ENCODE measurements at places on chromosomes 6 and 20. TPM values are rescaled to one million over a fixed set of nuclear protein-coding genes. Genes with fewer than 3 reads are reported as not detected.

JAG1 gene
- 34.7 TPM for total RNA-seq

GJA1 gene
- total RNA-seq: 57.9 TPM

ORC3 gene
- total RNA-seq: 18.2 TPM

ALDH8A1 gene
- 0.97 TPM for total RNA-seq

PTCRA gene
- not detected for total RNA-seq

LRRC73 gene
- 4.8 TPM for total RNA-seq

TRIM10 gene
- not detected for total RNA-seq

DNA sequence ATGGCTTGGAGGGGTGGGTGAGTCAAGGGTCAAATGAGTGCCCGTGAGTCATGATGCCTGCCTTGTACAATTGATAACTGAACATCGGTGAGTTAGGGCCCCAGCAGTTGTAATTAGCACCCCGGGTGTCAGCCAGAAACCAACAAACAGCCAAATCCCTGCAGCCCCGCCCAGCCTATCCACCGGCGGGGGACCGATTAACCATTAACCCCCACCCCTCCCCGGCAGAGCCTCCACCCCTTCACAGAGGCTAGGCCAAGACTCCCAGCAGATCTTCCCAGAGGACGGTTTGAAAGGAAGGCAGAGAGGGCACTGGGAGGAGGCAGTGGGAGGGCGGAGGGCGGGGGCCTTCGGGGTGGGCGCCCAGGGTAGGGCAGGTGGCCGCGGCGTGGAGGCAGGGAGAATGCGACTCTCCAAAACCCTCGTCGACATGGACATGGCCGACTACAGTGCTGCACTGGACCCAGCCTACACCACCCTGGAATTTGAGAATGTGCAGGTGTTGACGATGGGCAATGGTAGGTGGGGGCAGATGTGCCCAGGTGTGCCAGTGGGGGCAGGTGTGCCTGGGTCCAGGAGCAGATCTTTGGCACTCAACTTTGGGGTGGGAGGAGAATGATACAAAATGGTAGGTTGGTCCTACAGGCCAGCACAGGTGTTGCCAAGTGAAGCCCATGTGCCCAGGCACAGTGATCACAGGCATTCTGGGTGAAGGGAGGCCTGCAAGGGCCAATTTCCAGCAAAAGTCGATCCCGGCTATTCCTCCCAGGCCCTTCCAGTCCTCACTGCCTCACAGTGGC is 45.7 kb downstream of the HNF4A start:
- no peaks in the 10 kb centered on the region for H3K27me3 ChIP-seq
- no peak for DNase-seq
- no peaks in the 10 kb centered on the region for H3K4me1 ChIP-seq

- H3K4me1 ChIP-seq: peaks cover 13% of the 10 kb centered on the region
- H3K4me3 ChIP-seq: no peak overlapping the region
- no peaks in the 10 kb centered on the region for H3K36me3 ChIP-seq
- no peaks in the 10 kb centered on the region for H3K27me3 ChIP-seq
- no peak for DNase-seq
These were observed 5.4 kb downstream of the TRIM26 start for GRCh38 chr6:30207619-30208295.

DNA sequence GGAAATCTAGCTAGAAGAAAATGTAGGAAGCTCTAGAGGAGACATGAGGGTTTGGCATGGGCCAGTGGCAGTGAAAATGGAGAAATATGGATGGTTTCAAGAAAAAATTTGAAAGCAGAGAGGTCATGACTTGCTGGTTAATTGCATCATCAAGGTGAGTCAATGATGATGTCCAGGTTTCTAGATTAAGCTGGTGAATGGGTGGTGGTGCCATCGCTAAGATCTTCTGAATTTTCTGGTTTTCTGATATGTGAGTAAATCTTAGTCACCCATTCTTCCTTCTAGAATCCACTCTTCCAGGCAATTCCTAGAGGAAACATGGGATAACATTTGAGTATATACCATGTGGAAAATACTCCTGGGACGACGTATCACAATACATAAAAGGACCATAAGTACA is 25.0 kb downstream of the SH3BGRL2 start:
- no peaks in the 10 kb centered on the region for H3K4me1 ChIP-seq
- no peak overlapping the region for H3K4me3 ChIP-seq
- H3K36me3 ChIP-seq: no peaks in the 10 kb centered on the region
- no peaks in the 10 kb centered on the region for H3K27me3 ChIP-seq
- H3K27ac ChIP-seq: no peak overlapping the region
- no peak for DNase-seq

- no peak overlapping the region for H3K4me3 ChIP-seq
- no peak overlapping the region for H3K27ac ChIP-seq
- peaks cover 2% of the 10 kb centered on the region for H3K4me1 ChIP-seq
- no peaks in the 10 kb centered on the region for H3K27me3 ChIP-seq
- H3K36me3 ChIP-seq: no peaks in the 10 kb centered on the region
These were observed 140.2 kb downstream of the TMEM200A start for GRCh38 chr6:130505808-130506598.

DNA sequence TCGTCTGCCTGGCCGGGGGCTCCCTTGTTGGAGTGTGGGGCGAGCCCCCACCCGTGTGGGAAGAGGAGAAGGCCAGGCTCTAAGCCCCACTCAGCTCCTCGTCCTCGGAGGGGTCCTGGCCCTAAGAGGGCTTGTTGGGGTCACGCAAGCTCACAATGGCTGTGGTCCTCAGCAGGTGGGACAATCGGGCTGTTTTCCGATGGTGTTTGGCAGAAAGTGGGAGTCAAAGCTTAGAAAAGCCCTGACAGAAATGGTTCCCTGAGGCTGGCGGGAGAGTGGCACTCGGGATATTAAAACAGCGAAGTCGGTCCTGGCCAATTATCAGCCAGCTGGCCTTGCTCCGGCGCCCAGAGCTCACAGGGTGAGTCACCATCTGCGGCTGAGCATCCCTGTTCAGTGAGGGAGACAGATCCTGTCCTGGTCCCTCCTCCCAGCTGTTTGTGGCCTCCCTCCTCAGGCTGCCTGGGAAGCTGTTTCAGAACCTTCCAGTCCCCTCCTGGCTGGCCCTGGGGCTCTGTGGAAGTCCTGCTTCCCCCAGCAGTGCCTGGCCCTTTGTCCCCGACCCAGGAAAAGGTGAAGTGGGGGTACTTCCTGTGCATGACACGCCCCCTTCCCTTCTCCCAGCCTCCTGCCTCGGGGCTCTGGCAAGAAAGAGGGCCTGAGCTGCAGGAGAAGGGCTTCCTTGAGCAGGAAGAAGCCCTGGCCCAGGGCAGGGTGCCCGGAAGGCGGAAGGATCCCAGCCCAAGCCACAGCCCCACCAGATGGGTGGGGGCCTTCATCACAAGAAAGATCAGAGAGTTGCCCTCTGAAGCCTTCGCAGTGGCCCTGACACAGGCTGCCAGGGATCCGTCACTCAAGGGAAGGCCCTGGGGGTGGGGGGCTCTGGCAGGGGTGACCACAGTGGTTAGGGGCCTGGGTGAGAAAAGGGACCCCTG is 53.6 kb upstream of the BHLHE23 start:
- no peak overlapping the region for H3K4me3 ChIP-seq
- H3K27me3 ChIP-seq: no peaks in the 10 kb centered on the region
- H3K36me3 ChIP-seq: no peaks in the 10 kb centered on the region
- H3K27ac ChIP-seq: no peak overlapping the region
- H3K4me1 ChIP-seq: no peaks in the 10 kb centered on the region
- DNase-seq: no peak

GRCh38 chr6:113103634-113104361 is 753.3 kb upstream of the MARCKS start:
- H3K4me3 ChIP-seq: no peak overlapping the region
- no peaks in the 10 kb centered on the region for H3K27me3 ChIP-seq
- peaks cover 1% of the 10 kb centered on the region for H3K4me1 ChIP-seq
- H3K27ac ChIP-seq: no peak overlapping the region

GRCh38 chr6:20246125-20246524 is 33.9 kb upstream of the MBOAT1 start:
- no peaks in the 10 kb centered on the region for H3K36me3 ChIP-seq
- no peaks in the 10 kb centered on the region for H3K27me3 ChIP-seq
- no peak overlapping the region for H3K4me3 ChIP-seq
- DNase-seq: no peak
- H3K27ac ChIP-seq: no peak overlapping the region

- no peaks in the 10 kb centered on the region for H3K36me3 ChIP-seq
- H3K4me1 ChIP-seq: peaks cover 9% of the 10 kb centered on the region
- peak; percentile 71 for DNase-seq
- peak overlapping the region; percentile 72 for H3K4me3 ChIP-seq
- no peaks in the 10 kb centered on the region for H3K27me3 ChIP-seq
These were observed 897 bp downstream of the RANBP9 start for GRCh38 chr6:13710552-13711323.

GRCh38 chr6:99736302-99736701 is 129.7 kb downstream of the PRDM13 start:
- H3K4me1 ChIP-seq: no peaks in the 10 kb centered on the region
- H3K27me3 ChIP-seq: no peaks in the 10 kb centered on the region
- no peaks in the 10 kb centered on the region for H3K36me3 ChIP-seq
- H3K4me3 ChIP-seq: no peak overlapping the region
- DNase-seq: no peak

DNA sequence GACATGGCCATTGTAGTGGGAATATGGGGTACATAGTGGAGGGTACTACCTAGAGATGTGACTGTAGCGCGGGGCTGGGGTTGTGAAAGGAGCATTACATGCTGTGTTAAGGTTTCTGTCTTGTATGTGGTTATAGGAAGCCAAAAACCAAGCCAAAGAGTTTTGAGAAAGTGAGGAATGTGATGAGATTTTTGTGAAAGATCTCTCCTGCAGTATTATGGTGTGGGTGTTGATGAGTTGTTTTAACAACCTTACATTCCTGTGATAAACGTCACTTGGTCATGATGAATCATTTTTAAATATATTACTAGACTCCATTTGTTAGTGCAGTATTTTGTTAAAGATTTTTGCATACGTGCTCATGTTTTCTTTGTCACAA is 48.9 kb downstream of the ZFAND3 start:
- peaks cover 4% of the 10 kb centered on the region for H3K4me1 ChIP-seq
- no peak overlapping the region for H3K27ac ChIP-seq
- H3K27me3 ChIP-seq: no peaks in the 10 kb centered on the region
- DNase-seq: no peak
- H3K4me3 ChIP-seq: no peak overlapping the region

DNA sequence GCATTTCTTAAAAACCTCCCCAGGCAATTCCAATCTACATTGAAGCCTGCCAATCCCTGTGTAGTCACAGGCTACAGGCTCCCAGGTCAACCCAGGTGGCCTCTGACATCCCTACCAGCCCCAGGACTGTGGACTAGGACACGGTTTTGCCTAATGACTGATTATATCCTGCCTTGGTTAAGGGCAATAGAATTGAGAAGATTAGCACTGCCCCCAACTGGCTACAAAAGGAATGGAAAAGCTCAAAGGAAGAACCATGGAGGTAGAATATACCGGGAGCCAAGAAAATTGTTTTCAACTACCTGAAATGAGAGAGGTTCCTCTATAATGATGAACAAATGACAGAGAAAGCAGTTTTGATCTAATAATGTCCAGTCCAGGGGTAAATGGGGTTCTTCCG is 421.1 kb upstream of the AGPAT4 start:
- H3K4me1 ChIP-seq: no peaks in the 10 kb centered on the region
- H3K27me3 ChIP-seq: no peaks in the 10 kb centered on the region
- no peak overlapping the region for H3K27ac ChIP-seq
- DNase-seq: no peak

- DNase-seq: no peak
- no peaks in the 10 kb centered on the region for H3K36me3 ChIP-seq
- no peak overlapping the region for H3K27ac ChIP-seq
- no peak overlapping the region for H3K4me3 ChIP-seq
These were observed 175.5 kb downstream of the BTBD3 start for GRCh38 chr20:12093057-12093796.

DNA sequence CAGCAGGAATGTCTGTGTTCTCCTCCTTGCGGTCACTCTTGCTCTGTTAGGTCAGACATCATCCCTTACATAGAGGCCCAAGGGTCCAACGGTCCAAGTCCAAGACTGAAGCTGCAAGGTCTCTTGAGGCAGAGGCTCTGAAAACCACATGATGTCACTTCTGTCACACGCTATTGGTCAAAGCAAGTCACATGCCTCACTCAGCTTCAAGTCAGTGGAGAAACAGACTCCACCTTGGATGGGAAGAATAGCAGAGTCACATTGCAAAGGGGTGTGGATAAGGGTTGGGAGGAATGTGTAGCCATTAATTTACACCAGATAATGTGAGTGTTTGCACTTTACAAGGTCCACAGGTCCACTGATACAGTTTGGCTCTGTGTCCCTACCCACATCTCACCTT is 17.5 kb downstream of the SLC52A3 start:
- no peak for DNase-seq
- no peak overlapping the region for H3K4me3 ChIP-seq
- H3K27ac ChIP-seq: no peak overlapping the region
- no peaks in the 10 kb centered on the region for H3K4me1 ChIP-seq
- no peaks in the 10 kb centered on the region for H3K27me3 ChIP-seq
- H3K36me3 ChIP-seq: no peaks in the 10 kb centered on the region

DNA sequence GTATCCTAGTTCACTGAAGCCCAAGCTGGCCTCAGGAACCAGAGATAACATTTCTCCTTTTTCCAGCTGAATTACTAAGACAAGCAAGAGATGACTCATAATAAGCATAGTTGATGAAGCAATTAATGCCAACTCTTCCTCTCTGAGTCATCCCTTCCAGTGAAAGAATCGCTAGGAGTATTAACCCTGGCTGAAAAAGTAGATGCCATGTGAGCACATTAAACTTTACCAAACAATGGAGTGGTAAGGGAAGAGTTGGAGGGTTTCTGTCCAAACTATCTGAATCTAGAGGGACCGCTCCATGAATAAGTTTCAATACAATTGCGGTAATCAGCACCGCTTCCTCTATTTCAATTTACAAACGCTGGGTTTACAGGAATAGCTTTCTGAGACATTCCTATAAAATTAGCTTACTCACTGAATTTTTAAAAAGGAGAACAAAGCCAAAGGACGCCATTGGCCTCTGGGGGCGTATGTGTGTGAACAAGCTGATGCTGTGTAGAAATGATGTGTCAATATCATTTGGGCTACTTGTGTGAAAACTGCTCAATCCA is 48.3 kb downstream of the ATXN1 start:
- no peak for DNase-seq
- H3K4me3 ChIP-seq: no peak overlapping the region
- H3K36me3 ChIP-seq: no peaks in the 10 kb centered on the region
- peaks cover 2% of the 10 kb centered on the region for H3K4me1 ChIP-seq
- no peaks in the 10 kb centered on the region for H3K27me3 ChIP-seq
- H3K27ac ChIP-seq: peak overlapping the region; percentile 39

DNA sequence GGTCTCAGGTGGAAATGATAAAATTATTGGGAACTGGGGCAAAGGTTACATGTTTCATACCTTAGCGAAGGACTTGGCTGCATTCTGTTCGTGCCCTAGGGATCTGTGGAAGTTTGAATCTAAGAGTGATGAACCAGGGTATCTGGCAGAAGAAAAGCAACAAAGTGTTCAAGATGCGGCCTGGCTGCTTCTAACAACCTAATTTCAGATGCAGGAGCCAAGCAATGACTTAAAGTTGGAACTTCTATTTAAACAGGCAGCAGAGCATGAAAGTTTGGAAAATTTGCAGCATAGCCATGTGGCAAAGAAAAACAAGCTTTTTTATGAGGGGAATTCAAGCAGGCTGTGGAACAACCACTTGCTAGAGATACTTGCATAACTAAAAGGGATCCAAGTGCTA is 73.5 kb downstream of the CD24 start:
- DNase-seq: no peak
- no peaks in the 10 kb centered on the region for H3K27me3 ChIP-seq
- no peak overlapping the region for H3K27ac ChIP-seq

GRCh38 chr6:18277237-18278006 is 13.1 kb upstream of the DEK start:
- no peaks in the 10 kb centered on the region for H3K4me1 ChIP-seq
- H3K4me3 ChIP-seq: no peak overlapping the region
- no peaks in the 10 kb centered on the region for H3K36me3 ChIP-seq
- H3K27ac ChIP-seq: no peak overlapping the region
- no peak for DNase-seq

- H3K36me3 ChIP-seq: no peaks in the 10 kb centered on the region
- no peaks in the 10 kb centered on the region for H3K27me3 ChIP-seq
- DNase-seq: no peak
- H3K4me1 ChIP-seq: peaks cover 13% of the 10 kb centered on the region
These were observed 179.3 kb upstream of the DTNBP1 start for GRCh38 chr6:15841937-15842726.
